ENCODE measurements at places on chromosomes 4 and X.

- H3K36me3 ChIP-seq = peaks cover 7% of the 10 kb centered on the region
- no peaks in the 10 kb centered on the region for H3K27me3 ChIP-seq
- H3K27ac ChIP-seq = no peak overlapping the region
- no peak overlapping the region for H3K4me3 ChIP-seq
- DNase-seq = no peak
Observed at GRCh38 chr4:110152386-110152785, 46.0 kb downstream of the ELOVL6 start.

DNA sequence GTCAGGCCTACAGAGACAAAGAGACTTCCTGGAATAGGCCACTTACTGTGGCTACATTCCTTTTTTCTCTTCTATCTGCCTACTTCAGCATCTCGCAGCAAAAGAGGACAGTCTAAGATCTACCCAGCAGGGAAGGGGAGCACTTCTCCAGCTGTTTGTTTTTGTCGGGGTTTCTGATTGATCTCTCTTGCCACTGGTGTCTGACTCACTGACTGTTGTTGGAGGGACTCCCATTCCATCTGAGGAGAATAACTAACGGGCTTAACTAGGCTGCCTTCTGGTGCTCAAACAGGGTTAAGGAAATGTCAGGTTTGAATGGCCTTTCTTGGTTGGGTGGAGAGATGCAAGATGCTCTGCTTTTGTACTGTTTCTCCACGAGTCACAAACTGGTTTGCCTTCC, 100.2 kb upstream of the TMEM164 start:
- H3K27ac ChIP-seq = no peak overlapping the region
- peaks cover 5% of the 10 kb centered on the region for H3K36me3 ChIP-seq
- no peak overlapping the region for H3K4me3 ChIP-seq
- H3K27me3 ChIP-seq = no peaks in the 10 kb centered on the region
- no peak for DNase-seq

DNA sequence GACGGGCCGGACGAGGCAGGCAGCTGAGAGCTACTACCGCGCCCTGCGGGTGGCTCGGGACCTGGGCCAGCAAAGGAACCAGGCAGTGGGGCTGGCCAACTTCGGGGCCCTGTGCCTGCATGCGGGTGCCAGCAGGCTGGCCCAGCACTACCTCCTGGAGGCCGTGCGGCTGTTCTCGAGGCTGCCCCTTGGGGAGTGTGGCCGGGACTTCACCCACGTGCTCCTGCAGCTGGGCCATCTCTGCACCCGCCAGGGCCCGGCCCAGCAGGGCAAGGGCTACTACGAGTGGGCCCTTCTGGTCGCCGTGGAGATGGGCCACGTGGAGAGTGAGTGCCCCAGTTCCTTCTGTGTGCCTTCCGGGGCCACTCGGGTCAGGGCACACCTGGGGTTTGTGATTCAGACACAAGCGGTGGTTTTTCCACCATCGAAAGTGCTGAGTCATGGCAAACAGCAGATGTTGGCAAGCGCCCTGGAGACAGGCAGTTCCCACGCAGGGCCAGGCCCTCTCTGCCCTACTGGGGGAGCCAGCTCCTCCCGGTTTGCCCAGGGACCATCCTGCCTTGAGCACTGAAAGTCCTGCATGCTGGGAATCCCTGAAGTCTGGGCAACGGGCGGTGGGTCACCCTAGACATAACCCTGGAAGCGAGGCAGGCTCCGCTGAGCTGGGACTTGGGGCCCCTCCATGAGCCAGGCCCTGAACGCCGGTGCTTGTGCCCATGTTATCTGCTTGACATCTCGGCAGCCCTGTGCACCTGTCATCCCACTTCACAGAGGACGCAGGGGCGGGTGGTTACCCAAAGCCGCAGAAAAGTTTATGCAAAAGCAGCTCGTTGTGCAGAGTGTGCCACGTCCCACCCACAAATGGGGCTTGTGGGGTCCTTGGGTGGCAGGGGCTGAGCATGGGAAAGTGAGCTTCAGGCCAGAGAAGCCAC, 29.5 kb downstream of the SH3TC1 start:
- H3K36me3 ChIP-seq = no peaks in the 10 kb centered on the region
- no peak overlapping the region for H3K4me3 ChIP-seq
- no peak for DNase-seq

- peaks cover 48% of the 10 kb centered on the region for H3K36me3 ChIP-seq
- H3K4me1 ChIP-seq = no peaks in the 10 kb centered on the region
- H3K4me3 ChIP-seq = peak overlapping the region; percentile 93
Observed at GRCh38 chr4:473570-474457, 25.1 kb downstream of the ZNF721 start.

DNA sequence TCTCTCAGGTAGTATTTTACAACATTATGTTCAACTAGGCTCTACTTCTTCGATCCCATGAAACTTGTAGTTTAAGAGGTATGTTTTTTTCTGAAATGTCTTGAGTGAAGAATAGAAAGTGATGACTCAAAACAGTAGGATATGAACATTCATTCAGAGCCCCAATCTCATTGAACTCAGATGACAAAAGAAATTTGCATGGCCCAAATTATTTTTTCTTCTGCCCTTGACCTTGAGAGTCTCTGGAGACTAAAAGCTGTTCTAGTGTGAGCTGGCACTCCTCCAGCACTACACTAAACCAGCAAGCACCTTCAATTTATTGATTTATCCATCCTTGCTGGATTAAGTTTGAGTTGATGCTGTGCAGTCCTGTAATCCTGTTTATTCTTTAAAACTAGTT, 4.0 kb downstream of the DCLK2 start:
- H3K27ac ChIP-seq = no peak overlapping the region
- no peaks in the 10 kb centered on the region for H3K4me1 ChIP-seq
- H3K36me3 ChIP-seq = no peaks in the 10 kb centered on the region

DNA sequence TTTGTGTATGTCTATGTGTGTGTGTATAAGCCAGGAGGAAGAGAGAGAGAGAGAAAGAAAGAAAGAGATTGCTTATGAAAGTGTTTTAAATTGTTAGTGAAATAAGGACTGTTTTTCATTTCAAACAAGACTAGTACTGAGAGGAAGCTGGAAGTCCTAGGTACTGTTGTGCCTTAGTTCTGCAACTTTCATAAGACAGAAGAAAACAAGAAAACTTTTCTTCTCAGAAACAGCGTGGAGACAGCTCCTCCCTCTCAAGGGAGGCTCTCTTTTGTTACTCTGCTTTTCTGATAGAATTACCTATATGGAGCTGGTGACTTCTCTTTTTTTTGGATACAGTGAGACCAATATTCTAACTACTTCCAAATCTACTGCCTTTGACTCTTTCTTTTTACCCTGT, 62.5 kb downstream of the BANK1 start:
- no peak for DNase-seq
- no peaks in the 10 kb centered on the region for H3K36me3 ChIP-seq
- no peaks in the 10 kb centered on the region for H3K27me3 ChIP-seq
- H3K4me3 ChIP-seq = no peak overlapping the region

DNA sequence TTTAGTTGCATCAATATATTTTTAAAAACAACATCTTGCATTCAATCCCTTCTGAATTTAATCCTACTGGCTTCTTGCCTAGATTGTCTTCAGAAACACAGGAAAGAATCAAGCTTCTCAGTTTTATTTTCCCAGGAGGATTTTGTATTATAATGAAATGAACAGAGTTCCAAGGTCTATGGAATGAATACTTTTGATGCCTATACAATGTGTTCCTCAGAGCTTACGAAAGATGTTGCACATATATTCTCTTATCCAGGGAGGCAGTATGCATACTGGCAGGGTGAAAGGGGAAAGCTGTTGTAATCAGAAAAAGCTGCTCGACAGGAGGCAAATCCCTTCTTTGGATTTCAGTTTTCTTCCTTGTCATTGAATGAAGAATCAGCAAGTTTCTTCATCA, 8.8 kb downstream of the TMPRSS11D start:
- H3K4me1 ChIP-seq = no peaks in the 10 kb centered on the region
- H3K27me3 ChIP-seq = no peaks in the 10 kb centered on the region
- H3K36me3 ChIP-seq = no peaks in the 10 kb centered on the region
- no peak overlapping the region for H3K27ac ChIP-seq

All from H9 (cell line).